ENCODE measurements at places on chromosomes 11 and 22.
A peak's percentile ranks its signal among the peaks of the same experiment; 100 is the strongest.

DNA sequence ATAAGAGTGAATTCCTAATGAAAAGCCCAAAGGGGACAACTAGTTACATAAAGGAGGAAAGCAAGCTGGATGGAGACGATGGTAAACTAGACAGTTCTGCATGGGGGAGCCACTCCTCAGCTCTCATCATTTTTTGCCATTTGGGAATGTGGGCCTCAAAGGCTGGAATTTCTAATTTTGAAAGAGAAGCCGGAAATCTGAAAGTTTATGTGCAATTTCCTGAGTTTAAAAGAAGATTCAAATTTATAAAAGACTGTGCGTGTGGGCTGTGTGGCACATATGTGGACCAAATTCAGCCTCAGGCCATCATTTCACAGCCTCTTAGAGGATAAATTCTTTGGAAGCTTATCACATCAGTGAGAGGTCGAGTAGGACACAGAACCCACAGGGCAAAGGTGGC is 18.3 kb upstream of the CRY2 start:
- DNase-seq = no peak

DNA sequence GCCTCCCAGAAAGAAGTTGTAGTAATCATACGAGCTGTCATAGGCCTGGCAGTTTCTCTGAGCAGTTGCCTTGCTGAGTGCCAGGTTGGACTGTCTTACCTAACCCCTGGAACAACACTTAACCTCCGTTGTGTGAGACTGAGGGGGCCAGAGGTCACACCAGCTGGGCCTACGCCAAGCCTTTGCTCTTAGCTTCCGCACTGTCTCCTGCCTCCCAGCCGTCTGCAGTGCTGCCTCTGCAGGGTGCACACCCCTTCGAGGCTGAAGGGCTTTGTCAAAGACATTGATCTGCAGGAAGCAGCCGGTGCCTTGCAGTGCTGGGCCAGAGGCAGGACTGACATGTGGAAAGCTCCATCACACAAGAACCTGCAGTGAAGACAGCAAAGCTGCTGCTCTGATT is 16.7 kb downstream of the TAB1 start:
- no peak for DNase-seq

- DNase-seq = no peak
Observed at GRCh38 chr11:1967641-1968225, 20.6 kb downstream of the MRPL23 start.

DNA sequence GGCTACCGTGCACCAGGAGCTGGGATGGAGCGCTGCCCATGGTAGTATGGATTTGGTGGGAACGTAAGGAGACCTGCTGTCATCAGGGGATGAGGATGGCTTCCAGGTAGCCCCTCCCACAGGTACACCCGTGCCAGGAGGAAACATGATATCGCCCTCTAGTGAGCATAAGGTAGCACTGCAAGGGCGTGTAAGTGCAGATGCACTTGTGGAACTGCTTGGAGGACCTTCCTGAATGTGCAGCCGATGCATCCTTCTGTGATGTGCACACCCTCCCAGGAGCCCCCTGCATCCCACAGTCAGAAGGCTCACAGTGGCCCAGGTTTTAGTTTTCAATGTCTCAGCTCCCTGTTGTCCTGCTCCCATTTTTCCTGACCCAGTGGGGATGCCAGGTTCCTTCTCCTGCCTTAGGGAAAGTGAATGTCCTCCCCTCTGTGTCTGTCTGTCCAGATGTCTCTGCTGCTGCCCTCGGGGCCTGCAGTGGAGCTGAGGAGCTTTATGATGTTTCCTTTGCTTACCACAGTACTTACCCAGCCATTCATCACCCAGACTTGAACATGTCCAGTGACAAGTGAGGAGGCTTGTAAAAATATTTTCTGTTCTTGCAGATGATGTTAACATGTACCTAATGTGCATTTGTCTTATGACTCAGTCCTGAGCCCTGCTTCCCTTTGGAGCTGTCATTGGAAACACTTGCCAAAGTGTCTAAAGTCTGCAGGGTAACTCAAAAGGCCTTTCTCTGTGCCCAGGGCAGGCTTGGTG is 49.2 kb downstream of the DBX1 start:
- DNase-seq = peak; percentile 68

DNA sequence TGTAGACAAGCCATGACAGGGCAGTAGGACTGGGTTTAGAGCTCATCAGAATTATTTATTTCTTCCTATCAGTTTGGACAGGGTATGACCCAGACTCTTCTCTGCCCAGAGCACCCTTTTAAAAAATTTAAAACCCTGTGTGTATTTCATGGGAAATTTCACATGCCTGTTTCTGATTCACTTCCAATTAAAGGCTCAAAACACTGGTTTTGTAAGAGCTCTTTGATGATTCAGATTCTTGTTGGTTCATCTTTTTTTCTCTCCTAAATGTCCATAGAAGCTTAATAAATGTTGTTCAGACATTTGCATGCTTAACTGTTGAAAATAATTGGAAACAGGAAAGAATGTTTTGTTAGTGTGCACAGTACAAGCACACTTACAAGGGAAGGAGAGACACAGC is 13.8 kb downstream of the FLI1 start:
- DNase-seq = no peak

DNA sequence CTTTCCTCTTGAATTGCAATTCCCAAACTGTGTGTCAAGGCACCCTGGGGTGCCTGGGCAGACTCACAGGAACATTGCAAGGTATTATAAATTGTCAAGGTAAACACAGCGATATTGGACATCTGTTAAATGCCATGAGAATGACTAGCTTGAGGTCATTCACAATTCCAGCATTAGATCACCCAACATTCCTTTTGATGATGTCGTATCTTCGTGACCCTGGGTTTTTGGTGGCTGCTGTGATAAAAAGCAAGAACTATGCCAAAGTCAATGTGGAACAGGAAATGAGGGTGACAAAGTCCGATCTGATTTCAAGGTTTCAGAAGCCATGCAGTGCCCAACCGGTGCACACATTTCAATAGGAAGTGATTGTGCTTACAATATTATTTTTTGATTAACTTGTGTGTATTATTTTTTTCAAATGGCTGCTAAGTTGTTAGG is 458.4 kb downstream of the MIAT start:
- DNase-seq = no peak

- no peak for DNase-seq
Observed at GRCh38 chr11:79258576-79258975, 182.3 kb downstream of the TENM4 start.

GRCh38 chr11:85809863-85810262 is 1.1 kb downstream of the SYTL2 start:
- DNase-seq = peak; percentile 27

DNA sequence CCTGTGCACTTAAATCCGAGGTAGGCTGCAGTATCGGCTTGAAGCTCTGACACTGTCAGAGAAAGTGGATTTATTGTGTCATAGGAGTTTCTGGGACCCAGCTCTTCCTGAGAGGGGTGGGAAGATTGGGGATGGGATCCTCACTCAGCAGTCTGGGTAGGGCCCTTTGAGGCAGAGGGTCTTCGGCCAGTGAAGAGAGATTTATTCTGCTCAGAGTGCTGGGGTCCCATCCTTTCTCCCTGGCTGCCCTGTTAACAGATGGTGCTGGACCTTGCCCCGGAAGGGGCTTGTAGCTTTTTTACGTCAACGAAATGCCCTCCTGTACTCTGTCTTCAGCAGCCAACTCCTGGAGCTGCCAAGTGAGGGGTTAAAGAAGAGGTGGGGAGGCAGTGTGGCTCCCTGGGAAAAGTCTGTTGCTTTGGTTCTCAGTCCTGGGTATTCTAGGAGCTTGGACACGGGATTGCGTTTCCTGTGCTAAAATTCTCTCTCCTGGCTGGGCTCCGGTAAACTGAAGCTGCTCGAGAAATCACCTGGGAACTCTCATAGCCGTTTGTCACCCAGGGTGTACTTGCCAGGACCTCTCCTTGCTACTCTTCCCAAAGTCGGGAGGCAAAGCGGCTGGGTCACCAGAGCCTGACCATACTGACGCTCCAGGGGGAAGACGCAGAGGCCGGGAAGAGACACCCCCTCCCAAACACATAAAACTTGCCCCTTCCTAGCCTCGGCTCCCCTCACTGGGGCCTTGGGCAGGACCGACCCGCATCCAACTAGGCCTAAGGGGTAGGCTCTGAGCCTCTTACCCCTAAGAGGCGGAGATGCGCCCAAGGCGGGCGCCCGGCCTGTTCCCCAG is 806 bp upstream of the SMDT1 start:
- DNase-seq = no peak

DNA sequence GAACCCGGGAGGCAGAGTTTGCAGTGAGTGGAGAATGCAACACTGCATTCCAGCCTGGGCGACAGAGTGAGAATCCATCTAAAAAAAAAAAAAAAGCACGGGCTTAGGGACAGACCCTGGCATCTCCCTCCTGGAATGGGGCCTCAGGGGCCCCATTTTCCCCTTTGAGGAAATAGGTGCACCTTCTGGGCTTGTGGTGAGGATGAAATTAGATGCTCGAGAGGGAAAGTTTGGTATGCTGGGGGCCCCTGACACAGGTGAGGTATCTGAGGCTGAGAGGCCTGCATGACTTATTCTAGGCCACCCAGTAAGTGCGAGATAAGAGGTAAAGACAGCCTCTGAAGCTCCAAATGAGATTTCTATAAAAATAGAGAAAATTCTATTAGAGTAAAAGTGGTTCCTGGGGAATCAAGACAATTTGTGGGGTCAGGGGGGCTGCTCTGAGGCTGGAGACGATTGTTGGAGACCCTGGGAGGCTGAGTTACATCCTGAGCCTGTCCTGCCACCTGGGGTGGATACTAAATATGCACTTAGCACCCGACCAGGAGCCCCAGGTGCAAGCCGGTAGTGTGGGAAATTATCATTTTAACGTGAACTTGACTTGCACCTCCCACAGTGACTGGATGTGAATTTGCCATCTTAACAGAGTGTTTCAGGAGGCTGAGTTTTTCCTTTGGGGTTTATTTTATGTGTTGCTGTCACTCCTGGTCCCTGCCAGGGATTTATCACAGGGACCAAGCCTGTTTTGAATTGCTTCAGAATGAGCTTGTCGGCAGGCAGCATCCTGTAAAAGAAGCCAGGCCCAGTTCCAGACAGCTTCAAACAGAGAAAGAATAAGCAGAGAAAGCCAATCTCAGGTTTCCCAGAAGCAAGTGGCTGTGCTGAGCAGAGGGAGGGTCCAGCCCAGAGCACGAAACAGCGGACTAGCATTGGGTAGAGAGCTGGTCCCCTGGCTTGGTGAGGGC is 48.4 kb upstream of the TSKU start:
- no peak for DNase-seq

DNA sequence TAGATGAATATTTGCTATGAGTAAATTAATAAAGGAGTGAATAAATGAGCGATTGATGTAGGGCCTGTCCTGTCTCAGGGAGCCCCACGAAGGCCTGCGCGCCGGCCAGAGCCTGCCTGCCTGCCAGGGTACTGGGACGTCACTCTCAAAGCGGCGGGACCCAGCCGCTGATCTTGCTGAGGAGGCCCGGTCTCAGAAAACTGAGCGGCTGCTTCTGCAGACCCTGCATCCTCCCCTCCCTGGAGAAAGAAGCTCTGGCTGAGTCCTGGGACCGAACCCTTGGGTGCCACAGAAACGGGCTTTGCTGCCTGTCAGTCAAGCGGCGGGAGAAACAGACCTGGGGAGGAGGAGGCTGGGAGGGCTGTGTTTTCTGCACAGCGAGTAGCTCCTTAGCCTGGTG is 91.6 kb upstream of the B3GAT1 start:
- no peak for DNase-seq

- DNase-seq = no peak
Observed at GRCh38 chr11:124900464-124900863, 2.8 kb upstream of the ROBO4 start.

GRCh38 chr11:103396237-103396636 is 287.0 kb downstream of the DYNC2H1 start:
- no peak for DNase-seq

DNA sequence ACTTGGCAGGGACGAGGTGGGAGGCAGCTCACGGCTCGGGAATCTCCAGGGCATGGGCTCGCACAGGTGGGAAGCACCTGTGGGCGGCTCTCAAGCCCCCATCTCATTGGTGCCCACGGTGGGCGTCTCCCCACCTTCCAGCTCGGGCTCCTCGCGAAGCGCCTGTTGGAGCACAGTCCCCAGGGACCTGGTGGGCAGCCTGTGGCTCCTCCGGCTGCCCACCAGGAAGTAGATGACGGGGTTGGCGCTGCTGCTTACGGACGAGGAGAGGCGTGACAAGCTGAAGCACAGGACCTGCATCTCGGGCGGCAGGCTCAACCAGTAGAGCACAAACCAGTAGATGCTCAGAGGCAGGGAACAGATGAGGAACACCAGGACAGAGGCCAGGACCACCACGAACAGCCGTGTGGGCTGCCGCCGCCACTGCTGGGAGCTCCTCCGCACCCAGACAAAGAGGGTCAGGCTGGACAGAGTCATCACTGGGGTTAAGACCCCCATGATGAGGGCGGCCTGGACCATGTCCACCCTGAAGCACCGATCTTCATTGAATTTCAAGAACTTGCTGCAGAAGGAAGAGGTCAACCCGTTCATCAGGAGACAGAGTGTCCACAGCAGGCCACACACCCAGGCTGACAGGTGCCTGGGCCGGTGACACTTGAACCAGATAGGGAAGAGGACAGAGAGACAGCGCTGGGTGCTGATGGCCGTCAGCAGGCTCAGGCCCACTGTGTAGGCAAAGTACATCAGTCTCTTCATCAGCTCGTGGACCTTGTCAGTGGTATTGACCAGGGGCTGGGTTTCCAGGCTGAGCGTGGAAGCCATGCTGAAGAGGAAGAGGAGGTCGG is 633 bp downstream of the MRGPRD start:
- no peak for DNase-seq

DNA sequence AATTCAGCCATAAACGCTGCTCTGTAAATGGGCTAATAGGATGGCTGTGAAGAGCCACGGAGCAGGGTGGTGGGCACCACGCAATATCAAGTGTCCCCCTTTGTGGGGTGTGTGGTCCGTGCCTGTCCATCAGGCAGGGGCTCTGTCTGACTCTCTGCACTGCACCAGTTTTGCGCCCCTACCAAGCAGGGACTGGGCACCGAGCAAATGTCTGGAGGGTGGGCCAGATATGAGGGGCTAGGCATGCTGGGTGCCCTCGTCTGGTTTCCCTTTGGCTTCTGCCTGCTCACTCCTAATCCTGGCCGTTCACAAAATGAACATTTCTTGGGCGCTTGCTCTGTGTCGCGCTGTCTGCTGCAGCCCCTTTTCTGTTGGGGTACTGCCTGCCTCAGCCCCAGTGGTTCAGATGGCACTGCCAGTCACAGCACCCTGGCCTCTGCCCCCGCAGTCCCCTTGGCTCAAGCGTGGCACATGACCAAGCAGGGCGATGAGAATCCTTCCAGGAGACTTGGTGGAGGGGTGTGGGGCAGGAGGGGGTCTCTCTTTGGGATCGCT is 37.1 kb upstream of the CELSR1 start:
- DNase-seq = no peak

GRCh38 chr11:45048313-45048841 is 97.7 kb upstream of the TP53I11 start:
- DNase-seq = no peak
